ENCODE measurements at places on chromosomes 3 and 15.

- no peak for DNase-seq
Measured at GRCh38 chr15:28127036-28127435, 27.9 kb upstream of the OCA2 start.

DNA sequence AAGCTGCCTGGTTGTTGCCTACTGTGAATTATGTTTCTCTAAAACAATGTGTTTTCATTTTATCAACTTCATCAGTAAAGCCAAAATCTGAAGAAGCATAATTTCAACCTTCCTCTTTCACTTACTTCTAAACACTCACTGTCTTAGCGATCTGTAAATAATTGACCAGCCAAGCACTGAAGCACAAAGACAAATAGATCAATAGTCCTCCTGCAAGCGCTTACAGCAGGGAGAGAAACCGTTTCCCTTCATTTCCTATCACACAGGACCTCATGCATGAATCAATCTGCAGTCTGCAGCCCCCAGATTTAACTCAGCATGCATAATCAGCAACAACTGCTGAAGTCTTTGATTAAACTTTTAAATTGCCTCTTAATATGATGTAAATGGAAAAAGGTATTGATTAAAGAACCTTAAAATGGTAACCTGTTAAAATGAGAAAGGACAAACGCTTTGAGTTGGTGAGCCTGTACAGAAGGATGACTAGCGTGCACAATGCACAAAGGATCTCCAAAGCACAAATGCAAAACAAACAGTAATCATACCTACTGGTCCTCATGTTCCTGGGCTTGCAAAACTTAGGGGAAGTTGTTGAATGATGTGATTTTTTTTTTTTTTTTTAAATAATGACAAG is 370.2 kb upstream of the ZNF385D start:
- DNase-seq, result no peak

DNA sequence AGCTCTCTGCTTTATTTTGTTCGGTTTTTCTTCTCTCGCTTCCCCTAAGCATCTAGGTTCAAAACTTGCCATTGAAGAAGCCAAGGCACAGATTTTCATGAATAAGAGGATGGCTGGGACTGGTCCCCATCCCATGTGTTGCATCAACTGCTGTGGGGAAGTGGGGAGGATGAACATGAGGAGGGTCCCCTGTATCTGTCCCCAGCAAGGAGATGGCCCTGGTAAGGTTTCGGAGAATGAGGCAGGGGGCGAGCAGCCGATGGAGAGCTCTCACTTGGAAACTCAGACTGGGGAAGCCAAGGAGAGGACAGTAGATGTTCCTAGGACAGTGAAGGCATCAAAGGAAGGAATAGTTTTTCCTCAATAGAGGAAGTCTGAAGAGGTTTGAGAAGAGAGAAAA is 142.0 kb upstream of the ATP2B2 start:
- no peak for DNase-seq

DNA sequence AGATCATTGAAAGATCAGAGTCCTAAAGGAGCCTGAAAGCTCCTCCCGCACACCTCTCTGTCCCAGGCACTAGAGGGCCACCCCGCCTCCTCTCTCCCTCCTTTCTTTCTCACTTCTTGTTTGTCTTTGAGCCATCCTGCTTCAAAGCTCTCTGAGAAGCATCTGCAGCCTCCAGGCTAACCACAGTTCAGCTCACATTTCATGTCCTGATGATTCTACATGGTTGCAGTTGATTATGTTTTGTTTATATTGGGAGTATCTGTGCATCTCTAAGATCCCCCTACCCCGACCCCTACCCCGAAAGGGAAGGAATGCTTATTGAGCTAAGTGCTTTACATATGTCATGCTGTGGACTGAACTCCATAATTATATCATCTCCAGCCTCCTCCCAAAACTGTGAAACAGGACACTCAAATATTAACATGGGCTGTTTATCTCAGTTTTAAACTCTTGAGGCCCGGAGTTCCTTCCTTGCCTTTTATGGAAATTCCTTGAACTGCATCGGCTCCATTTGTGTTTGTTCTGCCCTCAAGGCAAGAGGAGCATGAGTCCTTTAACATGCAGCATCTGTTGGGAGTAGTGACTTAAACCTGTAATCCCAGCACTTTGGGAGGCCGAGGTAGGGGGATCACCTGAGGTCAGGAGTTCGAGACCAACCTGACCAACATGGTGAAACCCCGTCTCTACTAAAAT is 30.9 kb downstream of the MGLL start:
- DNase-seq, result no peak

DNA sequence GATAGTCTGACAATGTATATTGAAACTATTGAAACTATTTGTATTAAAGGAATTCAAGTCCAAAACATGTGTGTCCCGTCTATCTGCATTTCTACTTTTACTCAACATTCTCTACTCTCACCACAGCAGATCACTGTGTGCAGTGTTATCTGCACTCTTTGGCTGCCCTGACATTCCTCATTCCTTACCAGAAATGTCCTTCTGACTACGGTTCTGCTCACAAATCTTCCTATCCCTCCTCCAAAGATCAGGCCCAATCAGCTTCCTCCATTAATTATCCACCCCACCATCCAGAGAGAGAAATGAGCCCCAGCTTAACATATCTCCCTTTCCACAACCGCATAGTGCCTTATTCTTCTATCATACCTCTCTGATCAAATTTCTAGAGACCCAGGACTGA is 94.7 kb downstream of the TBL1XR1 start:
- DNase-seq, result peak; percentile 10

DNA sequence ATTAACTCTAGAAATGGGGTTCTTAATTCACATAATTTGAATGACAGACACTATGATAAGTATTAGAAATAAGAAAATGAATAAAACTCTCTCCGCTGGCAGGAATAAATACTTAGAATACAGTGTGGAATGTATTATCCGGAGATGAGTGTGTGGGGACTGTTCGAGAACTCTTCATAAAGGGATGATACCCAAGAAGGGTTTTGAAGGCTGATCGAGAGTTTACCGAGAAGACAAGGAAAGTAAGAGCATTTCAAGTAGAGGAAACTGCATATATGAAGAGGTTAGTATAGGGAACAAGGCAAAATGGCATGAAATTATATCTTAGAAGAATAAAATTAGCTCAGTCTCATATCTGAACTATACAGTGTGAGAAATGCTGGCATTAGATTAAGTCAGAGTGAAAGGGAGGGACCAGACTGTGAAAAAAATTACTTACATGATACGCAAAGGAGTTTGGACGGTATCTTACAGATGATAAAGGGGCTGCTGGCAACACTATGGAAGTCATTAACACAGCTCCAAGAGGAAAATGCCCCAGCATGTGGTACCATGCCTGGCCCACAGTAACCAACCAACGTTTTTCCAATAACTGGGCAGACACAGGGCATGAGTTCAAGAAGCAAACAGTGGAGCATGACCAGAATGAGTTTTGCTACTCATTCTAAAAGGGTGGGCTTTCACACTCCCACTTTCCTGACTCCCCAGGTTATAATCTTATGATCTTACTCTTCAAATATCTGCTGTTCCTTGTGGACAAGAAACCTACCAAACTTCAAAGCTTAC is 6.5 kb downstream of the DCBLD2 start:
- DNase-seq, result peak; percentile 15

- DNase-seq, result no peak
Measured at GRCh38 chr3:19428729-19429128, 280.4 kb downstream of the KCNH8 start.

- DNase-seq, result peak; percentile 86
Measured at GRCh38 chr15:44792715-44793114, 56.4 kb downstream of the TRIM69 start.

DNA sequence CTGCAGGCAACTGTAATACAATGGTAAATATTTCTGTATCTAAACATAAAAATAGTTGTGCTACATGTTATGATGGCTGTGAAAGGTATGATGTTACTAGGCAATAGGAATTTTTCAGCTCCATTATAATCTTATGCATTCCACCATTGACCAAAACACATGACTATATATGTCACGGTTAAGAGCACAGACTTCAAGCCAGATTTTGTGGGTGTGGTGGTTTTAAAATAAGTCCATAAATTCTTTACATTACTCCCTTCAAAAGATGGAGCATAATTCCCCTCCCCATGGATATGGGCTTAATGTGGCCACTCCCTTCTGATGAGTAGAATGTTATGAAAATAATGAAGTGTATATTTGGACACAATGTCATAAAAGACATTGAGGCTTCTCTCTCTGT is 88.4 kb upstream of the TBC1D5 start:
- no peak for DNase-seq

GRCh38 chr3:56823984-56824703 is 22.4 kb upstream of the ARHGEF3 start:
- DNase-seq, result no peak

GRCh38 chr3:194585880-194586281 is 47.3 kb downstream of the TMEM44 start:
- no peak for DNase-seq

- peak; percentile 19 for DNase-seq
Measured at GRCh38 chr3:45330510-45331295, 57.7 kb upstream of the LARS2 start.

DNA sequence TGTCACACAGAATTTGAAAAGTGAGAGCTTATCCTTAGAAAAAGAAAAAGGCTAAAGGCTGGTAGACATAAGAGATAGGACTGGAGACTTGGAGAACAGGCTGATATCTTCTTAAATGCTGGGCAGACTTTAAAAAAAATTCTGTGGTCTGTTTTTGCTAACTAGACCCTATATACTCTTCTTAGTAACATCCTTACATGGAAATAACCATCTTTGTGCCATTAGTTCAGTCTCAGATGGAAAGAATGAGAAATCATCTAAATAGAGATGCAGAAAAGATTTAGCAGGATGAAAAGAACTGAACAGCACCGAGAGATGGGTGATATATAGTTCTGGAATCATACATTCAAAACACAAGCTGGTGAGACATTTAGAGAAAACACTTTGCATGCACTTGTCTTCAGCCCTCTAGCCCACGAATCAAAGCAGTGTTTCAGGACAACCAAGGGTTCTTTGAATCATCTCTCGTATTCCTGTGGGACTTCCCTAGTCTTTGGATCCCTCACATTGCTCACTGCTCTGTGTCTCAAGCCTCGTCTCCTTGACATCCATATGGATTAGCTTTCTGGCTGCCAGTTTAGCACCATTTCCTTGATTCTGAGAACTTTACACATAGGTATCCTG is 93.0 kb upstream of the LYSMD4 start:
- no peak for DNase-seq

- no peak for DNase-seq
Measured at GRCh38 chr15:35654332-35654731, 108.4 kb upstream of the DPH6 start.

- DNase-seq, result peak; percentile 35
Measured at GRCh38 chr15:63835211-63835568, 1.4 kb upstream of the HERC1 start.

GRCh38 chr3:116886202-116886893 is 176.8 kb downstream of the TUSC7 start:
- no peak for DNase-seq

DNA sequence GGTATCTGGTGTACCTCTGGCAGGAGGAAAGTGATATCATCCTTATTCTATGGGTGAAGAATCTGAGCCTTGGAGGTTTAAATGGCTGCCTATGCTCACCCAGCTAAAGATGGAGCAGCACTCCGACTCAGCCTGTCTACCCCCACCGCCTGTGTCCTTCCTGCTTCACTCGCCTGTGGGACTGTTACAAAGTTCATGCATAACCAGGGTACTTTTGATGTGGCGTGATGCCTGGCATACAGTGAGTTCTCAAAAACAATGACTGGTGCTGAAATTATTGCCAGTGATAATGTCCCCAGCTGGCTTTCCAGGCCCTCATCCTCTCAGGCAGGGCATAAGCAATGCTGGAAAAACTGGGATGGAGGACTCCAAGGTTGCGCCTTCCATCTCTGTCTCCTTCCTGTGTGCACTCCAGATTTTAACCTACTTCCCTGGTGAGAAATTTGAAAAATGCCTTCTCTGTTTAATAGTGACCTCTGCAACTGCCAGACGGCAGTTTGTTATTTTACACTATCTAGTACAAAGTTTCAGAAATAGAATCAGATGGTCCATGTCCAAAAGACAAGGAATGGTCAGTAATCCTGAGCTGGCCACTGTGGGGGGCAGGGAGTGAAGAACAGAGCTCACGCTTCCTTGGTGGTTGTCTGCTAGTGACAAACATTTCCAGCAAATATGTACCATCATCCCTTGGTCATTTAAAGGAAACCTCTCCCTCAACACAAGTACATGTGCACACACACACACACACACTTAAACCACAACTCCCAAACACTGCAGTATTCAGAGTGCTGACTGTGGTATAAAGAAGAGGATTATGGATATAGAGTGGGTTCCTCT is 86.5 kb upstream of the NMNAT3 start:
- DNase-seq, result no peak

- no peak for DNase-seq
Measured at GRCh38 chr3:196677353-196677752, 34.7 kb downstream of the CEP19 start.

GRCh38 chr3:45544024-45544716 is 50.4 kb upstream of the LIMD1 start:
- peak; percentile 15 for DNase-seq

DNA sequence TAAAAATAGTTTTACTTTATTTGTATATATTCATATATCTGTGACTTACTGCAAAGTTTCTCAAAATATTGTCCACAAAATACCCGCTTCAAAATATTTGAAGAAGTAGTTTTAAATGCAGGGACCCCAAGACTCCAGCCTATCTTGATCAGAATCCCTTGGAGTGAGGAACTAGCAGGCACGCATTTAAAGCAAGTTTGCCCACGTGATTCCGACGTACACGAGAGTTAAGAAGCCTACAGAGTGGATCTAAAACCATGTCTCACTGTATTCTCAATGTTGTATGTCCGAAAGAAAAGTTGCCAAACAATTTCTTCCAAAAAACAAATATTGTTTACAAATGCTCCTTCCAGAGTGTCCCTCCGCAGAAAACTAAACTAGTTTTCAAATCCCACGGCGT is 1.7 kb downstream of the GABRB3 start:
- DNase-seq, result no peak

GRCh38 chr3:83873550-83873949 is 1085.2 kb upstream of the CADM2 start:
- no peak for DNase-seq

GRCh38 chr3:123817413-123817812 is 66.7 kb downstream of the MYLK start:
- no peak for DNase-seq

DNA sequence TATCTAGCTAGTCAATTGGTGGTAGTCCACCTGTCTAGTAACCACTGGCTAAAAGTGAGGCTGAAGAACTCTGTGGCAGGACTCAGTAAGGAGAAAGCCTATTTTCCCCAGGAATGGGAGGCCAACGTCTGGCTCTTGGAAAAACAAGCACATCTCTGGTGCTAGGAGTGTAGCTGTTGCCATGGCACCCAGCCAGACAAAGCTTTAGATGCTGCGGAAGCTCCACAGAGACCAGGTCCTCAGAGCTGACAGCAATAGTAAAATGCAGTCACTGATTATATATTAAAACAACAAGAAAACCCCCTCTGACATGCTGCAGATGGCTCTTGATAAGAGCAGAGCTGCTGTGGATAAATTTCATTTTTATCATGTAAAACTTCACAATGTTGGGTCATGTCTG is 124.9 kb upstream of the STRIT1 start:
- peak; percentile 16 for DNase-seq
